ENCODE measurements at places on chromosomes 2 and 18. TPM values are rescaled to one million over a fixed set of nuclear protein-coding genes. Genes with fewer than 3 reads are reported as not detected.

Gene STEAP3
- 20.4 TPM for total RNA-seq

DNA sequence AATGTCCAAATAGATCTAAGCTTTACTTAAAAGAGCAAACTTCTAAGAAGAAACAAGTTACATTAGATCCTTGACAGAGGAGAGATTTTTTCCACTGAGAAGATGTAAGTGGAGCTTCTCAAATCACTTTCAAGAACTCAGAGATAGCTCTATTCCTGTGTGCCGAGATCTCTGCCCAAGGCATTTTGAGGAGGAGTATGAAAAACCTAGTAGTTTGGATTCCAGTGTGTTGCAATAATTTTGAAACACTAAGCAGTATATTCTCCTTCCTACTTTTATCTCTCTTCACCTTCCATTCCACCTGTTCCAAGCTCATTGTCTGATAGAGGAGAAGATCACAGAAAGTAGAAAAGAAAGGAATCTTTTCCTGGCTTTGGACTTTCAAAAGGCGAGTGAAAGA is 192.0 kb upstream of the TANK start:
- no peaks in the 10 kb centered on the region for H3K4me1 ChIP-seq
- DNase-seq = no peak
- peak overlapping the region; percentile 23 for H3K27ac ChIP-seq
- H3K4me3 ChIP-seq = no peak overlapping the region
- no peaks in the 10 kb centered on the region for H3K36me3 ChIP-seq

GRCh38 chr2:143356736-143357446 is 227.7 kb downstream of the ARHGAP15 start:
- no peaks in the 10 kb centered on the region for H3K36me3 ChIP-seq
- DNase-seq = no peak
- no peak overlapping the region for H3K4me3 ChIP-seq
- no peaks in the 10 kb centered on the region for H3K4me1 ChIP-seq
- H3K27ac ChIP-seq = no peak overlapping the region

Gene TLX2
- total RNA-seq = 0.72 TPM

DNA sequence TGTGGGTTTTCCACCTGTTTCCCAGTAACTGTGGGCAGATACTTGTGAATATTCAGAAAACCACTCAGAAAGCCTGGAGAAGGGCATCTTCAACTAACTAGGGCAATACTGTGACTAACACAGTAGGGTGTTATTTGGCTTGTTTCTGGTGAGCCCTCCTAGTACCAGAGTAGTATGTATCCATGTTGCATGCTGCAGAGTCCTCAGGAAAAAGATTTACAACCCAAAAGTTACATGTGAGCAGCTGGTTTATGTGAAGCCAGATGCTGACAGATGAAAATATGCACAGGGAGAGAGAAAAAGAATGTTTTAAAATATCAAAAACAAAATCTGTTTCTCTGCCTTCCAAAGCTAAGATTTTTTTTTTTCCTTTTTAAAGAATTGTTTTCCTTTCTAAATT is 333.2 kb upstream of the UBE2E3 start:
- no peaks in the 10 kb centered on the region for H3K36me3 ChIP-seq
- no peak overlapping the region for H3K4me3 ChIP-seq
- H3K27ac ChIP-seq = no peak overlapping the region
- H3K27me3 ChIP-seq = no peaks in the 10 kb centered on the region
- no peak for DNase-seq

GRCh38 chr2:479031-479430 is 191.1 kb upstream of the ALKAL2 start:
- no peaks in the 10 kb centered on the region for H3K36me3 ChIP-seq
- no peaks in the 10 kb centered on the region for H3K4me1 ChIP-seq
- DNase-seq = no peak
- no peak overlapping the region for H3K27ac ChIP-seq
- H3K4me3 ChIP-seq = no peak overlapping the region
- H3K27me3 ChIP-seq = peaks cover 1% of the 10 kb centered on the region

DNA sequence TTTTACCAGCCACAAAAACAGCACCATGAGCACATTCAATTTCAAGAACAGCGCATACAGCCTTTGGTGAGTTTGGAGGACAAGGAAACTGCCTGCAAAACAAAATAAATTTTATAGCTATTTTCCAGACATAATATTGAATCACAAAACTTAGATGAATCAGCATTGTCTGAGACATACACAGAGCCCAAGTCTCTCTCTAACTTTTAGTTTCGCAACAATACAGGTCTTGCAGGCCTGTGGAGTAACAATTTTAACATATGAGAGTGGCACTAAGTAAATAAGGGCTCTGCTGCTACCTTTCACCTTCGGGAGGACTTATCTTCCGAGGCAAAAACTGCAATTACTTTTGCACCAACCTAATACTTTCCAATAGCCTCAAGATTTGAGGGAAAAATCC is 56.1 kb upstream of the PEX13 start:
- H3K27ac ChIP-seq = no peak overlapping the region
- H3K27me3 ChIP-seq = no peaks in the 10 kb centered on the region
- no peak overlapping the region for H3K4me3 ChIP-seq
- no peak for DNase-seq
- H3K4me1 ChIP-seq = 0 out of 2 replicates have a peak, but pooled peaks cover 3% of the 10 kb centered on the region

- H3K27ac ChIP-seq = no peak overlapping the region
- no peaks in the 10 kb centered on the region for H3K27me3 ChIP-seq
- DNase-seq = no peak
- no peak overlapping the region for H3K4me3 ChIP-seq
- H3K36me3 ChIP-seq = no peaks in the 10 kb centered on the region
- H3K4me1 ChIP-seq = peaks cover 8% of the 10 kb centered on the region
Observed at GRCh38 chr2:126222278-126222677, 433.7 kb upstream of the GYPC start.

Gene MRPL53
- 88.4 TPM for total RNA-seq

Gene MRO
- total RNA-seq = not detected

Gene SRD5A2
- total RNA-seq = not detected

DNA sequence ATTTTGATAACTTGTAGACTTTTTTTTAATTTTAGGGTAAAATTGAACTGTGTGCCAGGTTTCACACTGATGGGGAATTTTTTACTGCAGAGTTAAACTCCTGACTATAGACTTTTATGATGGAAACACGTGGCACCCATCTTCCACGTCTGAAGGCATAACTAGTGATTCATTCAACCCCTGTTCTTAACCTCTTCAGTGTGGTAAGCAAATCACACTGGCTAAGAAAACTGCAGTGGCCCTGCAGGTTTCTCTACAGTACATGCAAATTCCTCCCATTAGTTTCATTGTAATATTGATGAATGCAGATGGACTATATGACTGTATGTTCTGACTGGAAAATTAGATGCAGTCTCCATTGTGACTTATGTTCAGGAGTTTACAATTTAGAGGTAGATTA is 47.2 kb downstream of the SMAD4 start:
- no peak overlapping the region for H3K4me3 ChIP-seq
- no peaks in the 10 kb centered on the region for H3K36me3 ChIP-seq
- no peak overlapping the region for H3K27ac ChIP-seq
- no peak for DNase-seq
- no peaks in the 10 kb centered on the region for H3K27me3 ChIP-seq
- H3K4me1 ChIP-seq = no peaks in the 10 kb centered on the region

Gene CPLX4
- not detected for total RNA-seq

DNA sequence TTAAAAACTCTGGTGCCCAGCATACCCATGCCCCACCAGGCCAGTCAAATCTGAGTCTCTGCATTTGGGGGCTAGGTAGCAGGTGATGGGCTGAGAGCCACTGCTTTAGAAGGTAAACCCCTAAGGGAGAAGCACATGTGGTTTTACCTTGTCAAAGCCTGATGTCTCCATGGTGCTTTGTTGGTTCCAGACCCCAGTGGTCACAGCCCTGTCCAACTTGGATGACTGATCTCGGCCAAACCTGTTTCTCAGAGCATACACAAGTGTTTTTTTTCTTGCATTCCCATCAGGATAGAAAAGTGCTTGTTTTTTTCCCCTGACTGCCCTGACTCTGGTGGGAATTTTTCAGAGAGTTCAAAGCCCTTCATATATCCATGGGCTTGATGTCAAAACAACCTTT is 13.5 kb downstream of the PLB1 start:
- peak overlapping the region; percentile 72 for H3K27ac ChIP-seq
- DNase-seq = no peak
- no peak overlapping the region for H3K4me3 ChIP-seq
- no peaks in the 10 kb centered on the region for H3K36me3 ChIP-seq

- DNase-seq = no peak
- H3K4me3 ChIP-seq = no peak overlapping the region
- no peak overlapping the region for H3K27ac ChIP-seq
- H3K27me3 ChIP-seq = no peaks in the 10 kb centered on the region
- no peaks in the 10 kb centered on the region for H3K36me3 ChIP-seq
- no peaks in the 10 kb centered on the region for H3K4me1 ChIP-seq
Observed at GRCh38 chr2:38528008-38528442, 74.7 kb downstream of the HNRNPLL start.

DNA sequence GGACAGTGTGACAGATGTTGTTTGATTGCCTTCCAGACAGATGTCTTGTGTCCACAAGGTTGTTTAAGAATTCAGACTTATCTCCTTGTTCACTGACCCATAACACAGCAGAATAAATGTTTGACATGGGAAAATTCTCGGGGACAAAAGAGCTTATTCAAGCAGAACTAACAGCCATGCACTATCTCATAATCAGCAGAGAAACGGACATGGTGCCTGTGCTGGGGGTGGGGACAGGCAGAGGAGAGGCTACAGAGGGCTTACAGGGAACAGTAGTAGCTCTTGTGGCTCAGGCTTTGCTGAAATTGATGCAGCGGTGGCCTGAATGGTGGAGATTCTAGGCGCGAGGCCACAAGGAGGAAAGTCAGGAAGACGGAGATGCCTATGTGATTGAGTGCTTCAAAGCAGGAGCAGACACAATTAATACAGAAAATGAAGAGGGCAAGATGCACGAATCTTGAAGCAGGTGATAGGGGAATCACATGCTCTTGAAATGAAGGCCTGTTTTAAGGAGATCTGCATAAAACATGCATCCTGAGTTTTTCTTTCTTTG is 62.0 kb upstream of the CAB39 start:
- peaks cover 8% of the 10 kb centered on the region for H3K4me1 ChIP-seq
- DNase-seq = peak; percentile 63
- H3K27ac ChIP-seq = peak overlapping the region; percentile 5
- no peaks in the 10 kb centered on the region for H3K36me3 ChIP-seq
- no peaks in the 10 kb centered on the region for H3K27me3 ChIP-seq
- no peak overlapping the region for H3K4me3 ChIP-seq

DNA sequence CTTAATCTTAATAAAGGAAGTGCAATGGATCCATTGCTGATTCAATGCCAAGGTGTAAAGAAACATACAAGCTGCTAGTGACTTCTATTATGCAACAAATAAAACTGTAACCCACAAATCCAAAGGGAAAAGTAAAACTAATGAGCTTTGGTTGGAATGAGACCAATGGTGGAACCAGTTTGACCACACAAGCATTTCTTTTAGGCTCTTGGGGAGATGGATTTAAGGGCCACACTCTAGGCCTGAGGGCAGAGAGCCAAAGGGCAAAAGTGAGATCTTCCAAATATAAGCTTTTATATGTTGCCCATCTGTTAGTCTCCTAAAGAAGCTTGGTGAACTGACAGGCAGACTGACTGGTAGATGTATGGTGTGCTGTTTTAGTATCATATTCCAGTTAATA is 41.5 kb upstream of the MMADHC start:
- H3K4me1 ChIP-seq = peaks cover 12% of the 10 kb centered on the region
- no peak overlapping the region for H3K4me3 ChIP-seq
- H3K27ac ChIP-seq = no peak overlapping the region
- no peak for DNase-seq
- H3K36me3 ChIP-seq = no peaks in the 10 kb centered on the region

- no peaks in the 10 kb centered on the region for H3K27me3 ChIP-seq
- no peak for DNase-seq
- no peak overlapping the region for H3K4me3 ChIP-seq
- no peaks in the 10 kb centered on the region for H3K4me1 ChIP-seq
Observed at GRCh38 chr2:139885921-139886498, 1105.8 kb upstream of the NXPH2 start.

Gene FBXO36
- 0.21 TPM for total RNA-seq

DNA sequence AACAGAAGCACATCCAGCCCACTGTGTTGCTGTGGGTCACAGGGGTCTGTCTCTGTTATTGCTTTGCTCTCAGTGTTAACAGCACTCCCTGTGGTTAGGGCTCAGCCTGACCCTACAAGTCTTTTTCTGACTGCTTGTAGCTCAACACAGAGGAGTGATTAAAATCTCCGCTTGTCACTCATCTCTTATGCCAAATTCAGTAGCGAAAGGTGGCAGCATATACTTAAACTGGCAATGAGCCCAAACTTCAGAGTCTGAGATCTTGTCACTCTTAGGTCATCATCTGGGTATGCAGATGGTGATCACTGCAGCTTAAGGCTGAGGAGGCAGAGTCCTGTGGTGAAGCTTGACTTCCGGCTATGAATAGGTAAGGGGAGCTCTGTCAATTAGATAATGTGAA is 63.3 kb upstream of the CSRNP3 start:
- DNase-seq = no peak
- no peaks in the 10 kb centered on the region for H3K36me3 ChIP-seq
- H3K4me1 ChIP-seq = 0 out of 2 replicates have a peak, but pooled peaks cover 4% of the 10 kb centered on the region
- H3K27me3 ChIP-seq = no peaks in the 10 kb centered on the region

Gene GAL3ST2
- 6.8 TPM for total RNA-seq

DNA sequence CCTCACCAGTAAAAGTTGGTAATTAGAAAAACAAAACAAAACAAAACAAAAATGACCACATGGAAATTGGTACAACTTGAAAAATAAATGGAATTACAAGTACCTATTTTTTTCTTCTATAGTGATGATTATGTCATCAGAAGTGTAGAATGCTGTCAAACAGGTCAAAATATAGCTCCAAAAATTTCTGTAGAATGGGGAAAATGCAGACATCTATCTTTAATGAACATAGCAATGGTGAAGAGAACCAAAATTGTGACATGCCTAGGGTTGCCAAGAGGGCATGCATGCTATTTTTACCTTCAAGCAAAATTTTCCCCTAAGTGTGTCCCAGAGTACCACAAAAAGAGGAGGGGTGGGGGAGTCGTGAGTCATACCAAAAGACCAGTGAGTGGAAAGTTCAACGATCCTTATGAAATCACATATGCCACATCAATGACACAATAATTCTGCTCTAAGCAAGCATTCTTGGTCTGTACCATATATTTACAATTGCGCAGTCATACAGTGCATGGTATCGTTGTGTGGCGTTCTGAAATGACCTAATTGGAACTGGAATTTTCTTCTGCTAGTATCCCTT is 1436.4 kb downstream of the SUCLG1 start:
- H3K4me1 ChIP-seq = no peaks in the 10 kb centered on the region
- H3K4me3 ChIP-seq = no peak overlapping the region
- DNase-seq = no peak
- no peaks in the 10 kb centered on the region for H3K36me3 ChIP-seq
- H3K27me3 ChIP-seq = no peaks in the 10 kb centered on the region

GRCh38 chr2:62089658-62090057 is 106.3 kb upstream of the B3GNT2 start:
- no peaks in the 10 kb centered on the region for H3K36me3 ChIP-seq
- H3K27me3 ChIP-seq = no peaks in the 10 kb centered on the region
- H3K4me1 ChIP-seq = peaks cover 19% of the 10 kb centered on the region
- no peak overlapping the region for H3K4me3 ChIP-seq
- H3K27ac ChIP-seq = no peak overlapping the region
- DNase-seq = no peak

Gene TUBA4A
- 14.9 TPM for total RNA-seq

GRCh38 chr2:162082036-162082435 is 8.0 kb upstream of the DPP4 start:
- H3K4me1 ChIP-seq = peaks cover 34% of the 10 kb centered on the region
- no peaks in the 10 kb centered on the region for H3K36me3 ChIP-seq
- no peaks in the 10 kb centered on the region for H3K27me3 ChIP-seq
- no peak for DNase-seq
- H3K27ac ChIP-seq = no peak overlapping the region

- H3K27me3 ChIP-seq = no peaks in the 10 kb centered on the region
- H3K4me1 ChIP-seq = peaks cover under 1% of the 10 kb centered on the region
- no peak overlapping the region for H3K4me3 ChIP-seq
- no peak overlapping the region for H3K27ac ChIP-seq
- no peak for DNase-seq
Observed at GRCh38 chr2:16386431-16386830, 279.2 kb downstream of the CYRIA start.
